Pons (tissue), 1 donor: ENCODE measurements at places on chromosomes 2 and 18.
A peak's percentile ranks its signal among the peaks of the same experiment; 100 is the strongest.

DNA sequence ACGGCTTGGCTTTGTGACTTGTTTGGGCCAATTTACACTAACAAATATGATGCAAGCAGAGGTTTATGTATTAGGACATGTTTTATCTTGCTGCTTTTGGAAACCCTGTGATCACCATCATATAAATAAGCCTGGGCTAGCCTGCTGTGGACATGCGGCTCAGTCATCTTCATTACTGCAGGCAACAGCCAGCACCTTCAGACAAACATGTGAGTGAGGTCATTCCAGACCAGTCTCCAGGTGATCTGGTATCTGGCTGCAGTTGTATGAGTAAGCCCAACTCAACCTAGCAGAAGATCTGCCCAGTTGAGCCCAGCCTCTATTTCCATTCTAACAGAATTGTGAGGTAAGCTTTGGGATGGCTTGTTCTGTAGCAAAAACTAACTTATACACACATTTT, 254.6 kb upstream of the ATP5MC3 start:
- DNase-seq: no peak

DNA sequence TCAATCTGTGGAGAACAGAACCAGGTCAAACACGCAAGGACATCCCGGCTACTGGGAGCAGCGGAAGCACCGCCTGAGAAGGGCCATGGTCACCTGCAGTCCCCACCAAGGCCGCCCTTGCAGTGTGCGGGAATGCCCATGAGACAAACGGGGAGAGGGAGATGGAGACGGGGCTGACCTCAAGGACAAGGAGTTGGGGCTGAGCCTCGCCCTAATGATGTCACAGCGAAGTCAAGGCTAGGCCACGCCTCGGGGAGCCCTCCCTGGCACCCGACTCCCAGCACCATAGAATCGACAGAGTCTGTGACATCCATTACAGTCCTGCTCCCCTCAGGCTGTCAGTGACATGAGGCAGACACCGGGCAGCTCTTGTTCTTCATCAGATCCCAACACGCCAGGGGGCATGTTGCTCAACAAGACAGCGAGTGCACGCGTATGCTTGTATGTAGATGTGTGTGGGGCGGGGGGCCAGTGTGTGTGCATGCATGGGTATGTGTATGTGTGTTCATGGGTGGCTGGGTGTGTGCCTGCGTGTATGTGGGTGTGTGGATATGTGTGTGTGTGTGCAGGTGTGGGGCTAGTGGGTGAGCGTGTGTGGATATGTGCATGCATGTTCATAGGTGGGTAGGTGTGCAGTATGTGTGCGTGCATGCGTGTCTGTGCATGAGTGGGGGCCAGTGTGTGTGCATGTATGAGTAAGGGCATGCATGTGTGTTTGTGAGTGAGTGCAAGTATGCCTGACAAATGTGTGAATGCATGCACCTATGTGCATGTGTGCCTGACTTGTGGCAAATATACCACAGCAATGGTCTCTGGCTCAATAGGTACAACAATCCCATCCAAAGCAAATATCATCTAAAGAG, 57.0 kb downstream of the ANKMY1 start:
- DNase-seq: no peak

DNA sequence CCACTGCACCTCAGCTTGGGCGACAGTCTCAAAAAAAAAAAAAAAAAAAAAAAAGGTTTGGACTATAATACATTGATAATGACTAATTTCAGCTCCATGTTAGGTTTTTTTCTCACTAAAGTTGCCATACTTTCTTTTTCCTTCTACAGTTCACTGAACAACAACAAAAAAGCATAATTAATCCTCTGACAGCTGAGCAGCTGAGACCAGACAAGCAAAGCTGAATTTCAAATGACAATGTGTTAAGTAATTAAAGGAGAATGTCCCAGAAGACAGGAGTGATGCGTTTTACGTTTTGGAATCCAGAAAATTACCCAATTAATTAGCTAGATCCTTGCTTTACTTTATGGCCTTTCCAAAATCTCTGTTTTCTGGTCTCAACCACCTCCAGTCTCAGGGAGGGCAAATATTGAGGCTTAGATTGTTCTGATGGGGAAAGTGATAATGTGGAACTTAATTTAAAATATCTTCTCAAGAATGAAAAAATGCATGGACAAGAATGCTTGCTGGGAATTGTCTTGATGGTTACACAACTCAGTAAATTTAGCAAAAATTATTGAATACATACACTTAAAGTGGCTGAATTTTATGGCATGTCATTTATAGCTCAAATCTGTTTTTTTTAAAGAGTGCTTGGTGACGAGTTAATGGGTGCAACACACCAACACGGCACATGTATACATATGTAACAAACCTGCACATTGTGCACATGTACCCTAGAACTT, 17.4 kb upstream of the RMDN2 start:
- DNase-seq: no peak

- DNase-seq: no peak
Measured at GRCh38 chr2:111632661-111633060, 251.3 kb downstream of the ANAPC1 start.

GRCh38 chr2:216517447-216518225, 19.0 kb downstream of the RPL37A start:
- no peak for DNase-seq

DNA sequence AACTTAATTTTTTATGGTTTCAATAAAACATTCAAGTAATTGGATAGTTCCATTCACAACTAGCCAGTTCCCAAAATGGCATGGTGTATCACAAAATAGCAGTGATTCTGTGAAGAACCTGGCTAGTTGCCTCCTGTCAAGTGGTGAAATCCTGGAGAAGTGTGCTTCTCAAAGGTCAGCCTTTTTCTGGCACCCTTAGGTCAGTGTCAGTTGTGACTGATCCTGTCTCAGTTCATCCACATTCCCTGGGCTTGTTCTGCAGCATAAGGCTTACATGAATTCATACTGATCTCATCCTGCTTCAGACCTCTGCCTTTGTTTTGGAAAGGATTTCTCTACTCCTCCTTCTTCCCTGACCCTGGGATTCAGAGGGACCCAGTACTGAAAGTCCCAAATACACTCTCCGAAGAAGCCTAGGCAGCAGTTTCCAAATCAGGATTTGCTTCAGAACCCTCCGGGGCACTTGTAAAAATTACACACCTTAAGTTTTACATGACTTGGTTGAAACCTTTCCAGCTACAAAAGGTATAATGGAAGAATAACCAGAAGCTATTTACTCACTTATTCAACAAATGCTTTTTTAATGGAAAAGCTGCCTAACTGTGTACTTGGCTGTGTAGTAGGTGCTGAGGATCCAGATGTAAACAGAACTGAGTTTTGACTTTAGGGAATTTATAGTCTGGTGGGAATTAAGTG, 11.0 kb downstream of the MAP3K20 start:
- DNase-seq: no peak

DNA sequence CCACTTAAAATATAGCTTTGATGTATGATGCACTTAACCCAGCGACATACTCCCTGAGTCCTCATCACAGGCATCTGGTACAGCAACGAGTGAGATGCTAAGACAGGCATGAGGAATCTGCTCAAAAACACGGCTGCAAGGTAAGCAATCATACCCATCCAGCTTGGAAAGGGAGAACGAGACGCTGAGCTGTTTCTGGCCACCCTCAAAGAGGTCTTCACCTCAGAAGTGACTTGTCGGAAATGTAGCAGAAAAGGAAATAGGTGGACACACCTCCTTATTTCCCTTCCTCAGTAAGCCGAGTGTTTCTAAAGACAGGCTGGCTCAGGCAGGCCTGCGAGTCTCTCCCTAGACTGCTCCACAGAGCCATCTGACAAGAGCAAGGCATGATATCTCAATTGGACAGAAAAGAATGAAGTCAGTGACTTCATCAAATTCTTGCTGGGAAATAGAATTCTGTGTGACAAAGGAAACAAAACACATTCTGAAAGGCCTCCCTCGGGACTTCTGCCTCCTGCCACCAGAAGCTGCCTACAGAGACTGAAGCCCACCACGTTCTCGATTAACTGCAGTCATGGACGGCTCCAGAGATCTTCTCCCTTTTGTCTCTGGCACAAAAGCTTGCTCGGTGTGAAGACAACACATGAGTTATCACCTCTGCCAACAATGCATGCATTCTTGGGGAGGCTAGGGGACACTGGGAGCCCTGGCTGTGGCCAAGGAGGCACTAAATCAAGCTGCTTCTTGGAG, 84.3 kb downstream of the UXS1 start:
- DNase-seq: no peak

GRCh38 chr2:13030606-13031005, 313.9 kb downstream of the TRIB2 start:
- no peak for DNase-seq

DNA sequence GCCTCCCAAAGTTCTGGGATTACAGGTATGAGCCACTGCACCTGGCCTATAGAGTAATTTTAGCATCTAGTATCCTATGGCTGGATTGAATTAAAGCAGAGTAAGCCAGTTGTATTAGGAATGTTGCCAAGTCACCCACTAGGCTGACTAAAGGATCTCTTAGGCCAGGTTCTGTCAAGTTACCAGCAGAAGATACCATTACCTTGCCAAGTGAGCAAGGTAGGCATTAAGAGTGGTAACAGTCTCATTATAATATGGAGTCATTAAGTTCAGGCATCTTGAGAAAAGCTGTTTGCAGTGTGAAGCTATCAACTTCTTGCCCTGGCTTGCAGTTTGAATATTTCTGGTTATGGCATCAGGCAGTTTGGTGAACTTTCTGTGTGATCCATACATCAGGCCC, 37.0 kb upstream of the MTCL1 start:
- DNase-seq: no peak

DNA sequence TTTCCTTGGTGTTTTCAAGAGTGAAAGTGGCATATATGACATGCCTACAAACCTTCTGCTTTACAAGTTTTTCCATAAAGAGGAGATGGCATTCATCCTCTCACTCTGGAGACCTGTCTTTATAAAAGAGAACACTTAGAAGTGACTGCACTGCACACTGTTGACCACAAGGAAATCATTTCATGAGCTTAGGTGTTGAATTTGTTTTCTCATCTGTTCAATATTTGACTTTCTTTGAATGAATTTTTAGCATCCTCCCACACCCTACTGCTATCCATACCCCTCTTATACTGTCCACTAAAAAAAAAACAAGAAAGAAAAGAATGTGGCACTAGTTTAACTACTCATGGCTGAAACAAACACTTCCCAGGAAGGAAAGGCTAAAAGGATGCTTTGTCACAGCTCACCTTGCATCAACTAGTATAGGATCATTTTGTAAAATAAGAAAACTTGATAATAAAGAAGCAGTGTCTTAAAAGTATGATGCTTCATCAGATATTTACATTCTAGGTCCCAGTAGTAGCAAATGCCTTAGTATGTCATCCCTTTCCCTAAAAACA, 83.0 kb downstream of the ACVR1 start:
- DNase-seq: no peak

DNA sequence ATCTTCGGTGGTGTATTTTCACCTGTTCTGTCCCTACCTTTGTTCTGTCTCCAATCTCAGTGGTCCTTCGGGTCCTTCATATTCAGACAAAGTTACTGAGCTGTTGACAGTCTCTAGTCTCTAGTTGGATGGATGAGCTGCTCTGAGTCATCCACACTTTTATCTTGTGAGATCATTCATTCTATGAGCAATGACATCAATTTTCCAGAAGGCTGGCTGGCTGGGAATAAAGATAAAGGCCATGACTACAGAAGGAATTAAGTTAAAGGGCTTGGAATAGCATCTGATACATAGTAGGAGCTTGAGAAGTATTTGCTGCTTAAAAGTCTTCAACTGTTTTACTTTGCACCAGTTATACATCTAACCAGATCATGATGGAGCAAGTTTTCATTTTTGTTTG, 43.1 kb upstream of the SLC39A10 start:
- DNase-seq: no peak

DNA sequence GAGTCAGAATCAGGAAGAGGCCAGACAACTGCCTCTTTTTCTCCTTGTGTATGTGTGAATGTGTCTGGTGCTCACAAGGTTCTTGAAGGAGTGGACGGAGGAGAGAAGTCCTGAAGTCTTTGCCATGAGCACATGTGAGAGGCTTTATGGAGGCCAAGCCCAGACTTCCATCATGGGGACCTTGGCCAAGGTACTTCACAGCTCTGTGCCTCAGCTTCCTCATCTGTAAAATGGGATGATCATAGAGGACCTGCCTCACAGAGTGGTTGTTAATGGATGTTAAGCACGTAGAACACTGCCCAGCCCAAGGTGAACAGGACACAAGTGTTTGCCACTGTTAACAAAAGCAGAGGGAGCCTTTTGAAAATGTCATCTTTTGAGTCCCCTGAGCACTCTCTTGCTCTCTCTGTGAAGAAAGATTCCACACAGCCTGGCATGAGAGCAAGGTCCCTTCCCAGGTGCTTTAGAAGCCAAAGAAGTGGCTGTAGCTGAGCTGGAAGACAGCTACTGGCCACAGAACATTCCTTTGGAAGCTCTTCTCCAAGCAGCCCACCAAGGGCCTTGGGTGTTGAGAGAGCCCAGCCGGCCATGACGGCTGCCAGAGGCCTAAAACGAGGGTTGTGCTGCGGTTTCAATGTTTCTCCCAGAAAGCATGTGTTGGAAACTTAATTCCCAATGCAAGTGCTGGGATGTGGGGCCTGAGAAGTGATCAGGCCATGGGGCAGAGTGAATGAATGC, 41.8 kb upstream of the ASPRV1 start:
- no peak for DNase-seq

- DNase-seq: peak; percentile 63
Measured at GRCh38 chr2:131146231-131146630, 41.1 kb downstream of the PLEKHB2 start.

GRCh38 chr2:231521443-231521842, 8.8 kb downstream of the NMUR1 start:
- no peak for DNase-seq

DNA sequence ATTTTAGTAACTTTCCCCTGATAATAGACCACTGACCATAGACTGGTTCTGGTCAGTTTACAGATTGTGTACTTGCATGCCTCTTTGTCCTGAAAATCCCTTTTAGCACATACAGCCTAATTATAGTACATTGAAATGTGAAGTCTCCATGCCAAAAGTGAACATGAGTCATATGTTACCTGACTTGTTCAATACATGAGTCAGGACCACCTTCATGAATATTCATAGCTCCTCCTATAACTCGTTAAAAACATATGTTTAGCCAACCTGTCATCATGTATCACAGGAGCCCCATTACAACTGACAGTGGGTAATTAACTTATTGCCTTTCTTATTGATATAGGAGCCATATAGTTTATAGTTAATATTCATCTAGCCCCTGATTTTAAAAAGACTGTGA, 78.6 kb downstream of the SH3YL1 start:
- DNase-seq: no peak

GRCh38 chr2:224308272-224308911, 93.5 kb downstream of the FAM124B start:
- DNase-seq: no peak

DNA sequence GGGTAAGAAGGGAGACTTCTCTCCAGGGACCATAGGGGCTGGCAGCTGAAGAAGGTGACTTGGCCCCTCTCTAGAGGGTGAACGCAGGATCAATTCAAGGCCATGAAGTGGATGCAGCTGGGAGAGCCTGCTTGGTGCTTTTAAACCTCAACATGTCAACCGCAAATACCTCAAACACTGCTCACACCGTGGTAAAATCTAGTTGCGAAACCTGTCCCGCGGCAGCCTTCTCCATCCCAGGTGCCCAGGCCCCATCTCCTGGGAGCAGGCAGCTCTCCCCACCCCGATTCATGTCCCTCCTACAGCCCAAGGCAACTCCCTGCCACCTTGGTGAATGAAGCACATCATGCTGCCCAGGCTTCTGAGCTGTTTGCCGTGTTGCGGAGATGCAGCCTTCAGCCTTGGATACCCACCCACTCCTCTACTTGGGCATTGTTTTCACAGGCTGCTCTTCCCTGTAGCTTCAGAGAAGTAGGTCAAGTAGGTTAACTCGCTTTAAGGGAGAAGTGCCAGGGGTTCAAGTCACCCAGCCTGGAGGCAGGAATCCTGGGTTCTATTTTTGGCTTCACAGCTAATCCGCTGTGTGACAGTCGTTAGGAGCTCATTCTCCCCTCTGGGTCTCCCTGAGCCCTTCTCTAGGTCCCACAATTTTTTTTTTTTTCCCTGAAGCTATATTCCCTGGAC, 6.2 kb upstream of the EFR3B start:
- no peak for DNase-seq
